ENCODE measurements at places on chromosomes 5 and 9.

DNA sequence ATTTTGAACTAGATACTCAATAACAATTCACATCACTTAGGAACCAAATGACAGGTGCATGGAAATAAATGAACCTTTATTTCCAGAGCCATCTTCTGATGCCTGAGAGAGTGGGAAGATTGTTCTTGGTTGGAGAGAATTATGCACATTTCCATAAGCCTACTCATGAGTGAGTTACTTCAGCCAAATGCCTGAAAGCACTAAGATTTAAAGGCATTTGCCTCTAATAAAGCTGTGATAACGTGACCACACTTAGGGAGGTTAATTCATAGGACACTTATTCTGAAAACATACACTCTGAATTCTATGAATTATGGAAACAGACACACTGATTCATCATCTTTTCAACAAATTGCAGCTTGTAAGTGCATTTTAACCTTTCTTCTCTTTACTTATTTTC lies 40.0 kb downstream of the KCTD16 start:
- DNase-seq: no peak

DNA sequence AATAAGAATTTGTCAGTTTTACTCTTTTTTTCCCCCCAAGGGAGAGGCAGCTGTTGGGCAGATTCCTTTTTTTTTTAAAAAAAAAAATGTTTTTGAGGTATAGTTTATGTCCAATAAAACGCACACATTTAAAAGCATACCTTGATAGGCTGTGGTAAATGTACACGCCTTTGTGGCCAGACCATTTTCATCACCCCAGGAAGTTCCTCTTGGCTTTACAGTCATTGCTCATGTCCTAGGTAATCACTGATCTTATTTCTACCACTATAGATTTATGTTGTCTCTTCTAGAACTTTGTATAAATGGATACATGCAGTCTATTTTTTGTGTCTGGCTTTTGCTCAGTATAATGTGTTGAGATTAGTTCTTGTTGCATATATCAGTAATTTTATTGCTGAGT lies 9.8 kb downstream of the SUB1 start:
- DNase-seq: no peak

- DNase-seq: no peak
Measured at GRCh38 chr5:2181557-2181956, 298.8 kb upstream of the IRX4 start.

GRCh38 chr9:112176524-112176923 lies 1.4 kb upstream of the SUSD1 start:
- DNase-seq: peak; percentile 44

- no peak for DNase-seq
Measured at GRCh38 chr5:156339139-156339841, 12.3 kb downstream of the SGCD start.

- no peak for DNase-seq
Measured at GRCh38 chr9:105676351-105676923, 14.2 kb downstream of the TAL2 start.

- DNase-seq: no peak
Measured at GRCh38 chr5:136314302-136314701, 51.0 kb downstream of the TRPC7 start.

GRCh38 chr5:151885138-151885908 lies 39.3 kb downstream of the GLRA1 start:
- no peak for DNase-seq

GRCh38 chr5:134162592-134162991 lies 14.2 kb downstream of the SKP1 start:
- no peak for DNase-seq
